ENCODE measurements at places on chromosomes 5 and 9.

- DNase-seq: no peak
Measured at GRCh38 chr5:111865356-111865755, 108.4 kb upstream of the NREP start.

- DNase-seq: no peak
Measured at GRCh38 chr5:96433066-96433447, at the start of gene PCSK1. Gene PCSK1 (minus strand): TSS chr5:96433248. CDS start chr5:96433042, 206 bp downstream.

GRCh38 chr5:86748538-86749105 is 130.9 kb downstream of the COX7C start:
- DNase-seq: no peak

DNA sequence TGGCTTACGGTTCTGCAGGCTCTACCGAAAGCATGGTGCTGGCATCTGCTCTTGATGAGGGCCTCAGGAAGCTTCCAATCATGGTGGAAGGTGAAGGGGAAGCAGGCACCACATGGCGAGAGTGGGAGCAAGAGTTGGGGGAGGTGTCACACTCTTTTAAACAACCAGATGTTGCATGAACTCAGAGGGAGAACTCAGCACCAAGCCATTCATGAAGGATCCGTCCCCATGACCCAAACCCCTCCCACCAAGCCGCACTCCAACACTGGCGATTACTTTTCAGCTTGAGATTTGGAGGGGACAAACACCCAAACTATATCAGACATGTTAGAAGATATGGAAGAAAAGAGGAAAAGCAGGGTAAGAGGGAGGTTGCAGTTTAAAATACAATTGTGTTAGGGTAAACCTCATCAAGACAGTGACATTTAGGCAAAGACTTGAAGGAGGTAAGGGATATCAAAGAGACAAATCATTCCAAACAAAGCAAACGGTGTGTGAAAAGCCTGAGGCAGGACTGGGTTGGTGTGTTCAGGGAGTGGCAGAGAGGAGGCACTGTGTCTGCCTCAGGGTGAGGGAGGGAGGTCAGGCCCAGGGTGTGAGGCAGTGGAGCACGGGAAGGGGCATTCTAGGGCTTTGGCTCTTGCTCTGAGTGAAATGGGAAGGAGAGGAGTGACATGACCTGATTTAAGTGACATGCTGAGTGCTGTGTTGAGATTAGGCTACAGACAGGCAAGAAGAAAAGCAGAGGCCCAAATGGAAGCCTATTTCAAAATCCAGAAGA is 80.9 kb downstream of the SREK1 start:
- DNase-seq: no peak

DNA sequence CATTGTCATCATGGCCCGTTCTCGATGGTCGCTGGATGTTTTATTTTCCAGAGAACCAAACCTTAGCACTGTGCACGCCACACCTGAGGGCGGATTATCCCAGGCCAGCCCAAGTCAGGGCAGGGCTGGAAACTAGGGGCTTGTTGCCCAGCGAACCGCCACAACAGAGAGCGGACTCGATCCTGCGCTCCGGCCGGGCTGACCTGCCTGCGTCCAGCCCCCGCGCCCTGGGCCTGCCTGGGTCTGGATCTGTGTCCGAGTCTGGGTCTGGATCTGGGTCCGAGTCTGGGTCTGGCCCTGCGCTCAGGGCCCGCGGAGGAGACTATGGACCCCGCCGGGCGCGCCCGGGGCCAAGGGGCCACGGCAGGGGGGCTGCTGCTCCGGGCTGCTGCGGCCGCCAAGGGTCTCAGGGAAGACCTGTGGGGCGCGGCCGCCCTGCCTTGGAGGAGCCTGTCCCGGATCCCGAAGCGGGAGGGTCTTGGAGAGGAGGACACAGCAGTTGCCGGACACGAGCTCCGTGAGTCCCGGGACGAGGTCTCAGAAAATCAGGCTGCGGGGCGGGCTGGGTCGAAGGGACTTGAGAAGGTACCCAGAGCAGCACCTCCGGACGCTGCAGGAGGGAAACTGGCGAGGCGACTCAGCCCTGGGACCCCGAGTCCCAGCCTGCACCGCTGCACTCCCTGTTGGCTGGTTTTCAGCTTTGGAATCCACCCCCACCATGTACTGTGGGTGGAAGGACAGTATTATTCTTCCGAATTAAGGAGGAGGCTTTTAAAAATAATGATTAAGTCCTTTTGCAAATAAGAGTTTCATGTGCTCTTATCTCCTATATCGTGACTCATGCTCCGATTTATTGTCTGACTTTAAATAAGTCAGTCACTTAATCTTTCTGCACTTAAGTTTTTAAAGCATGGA is at the start of gene ANKDD1B:
ANKDD1B (plus strand) TSS at position 143 of the 915 bp plus-strand sequence; CDS start at position 325, 182 bp downstream.
- no peak for DNase-seq

GRCh38 chr5:81212211-81212751 is 20.8 kb upstream of the CKMT2 start:
- no peak for DNase-seq

Measured in activated CD4-positive, alpha-beta T cell treated with anti-CD3 and anti-CD28 coated beads for 24 hours (primary cell).